Central memory CD4-positive, alpha-beta T cell (primary cell): ENCODE measurements at places on chromosomes 3 and 15.

- DNase-seq: no peak
Observed at GRCh38 chr15:95087253-95087609, 855.9 kb downstream of the MCTP2 start.

DNA sequence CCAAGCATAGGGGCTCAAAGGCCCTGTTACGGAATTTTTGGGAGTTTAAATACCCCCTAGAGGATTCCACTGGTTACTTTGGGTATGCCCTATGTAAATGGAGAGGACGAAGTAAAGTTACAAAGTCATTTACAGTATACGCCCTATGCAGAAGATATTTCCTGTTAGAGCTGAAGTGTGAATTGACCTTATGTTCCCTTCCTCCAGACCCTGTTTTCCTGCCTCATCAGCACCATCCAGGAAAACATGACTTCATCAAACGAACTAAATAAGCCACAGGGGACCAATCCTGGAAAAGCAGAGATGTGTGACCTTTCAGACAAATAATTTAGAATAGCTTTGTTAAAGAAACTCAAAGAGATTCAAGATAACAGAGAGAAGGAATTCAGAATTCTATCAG, 177.4 kb downstream of the SQOR start:
- DNase-seq: no peak

DNA sequence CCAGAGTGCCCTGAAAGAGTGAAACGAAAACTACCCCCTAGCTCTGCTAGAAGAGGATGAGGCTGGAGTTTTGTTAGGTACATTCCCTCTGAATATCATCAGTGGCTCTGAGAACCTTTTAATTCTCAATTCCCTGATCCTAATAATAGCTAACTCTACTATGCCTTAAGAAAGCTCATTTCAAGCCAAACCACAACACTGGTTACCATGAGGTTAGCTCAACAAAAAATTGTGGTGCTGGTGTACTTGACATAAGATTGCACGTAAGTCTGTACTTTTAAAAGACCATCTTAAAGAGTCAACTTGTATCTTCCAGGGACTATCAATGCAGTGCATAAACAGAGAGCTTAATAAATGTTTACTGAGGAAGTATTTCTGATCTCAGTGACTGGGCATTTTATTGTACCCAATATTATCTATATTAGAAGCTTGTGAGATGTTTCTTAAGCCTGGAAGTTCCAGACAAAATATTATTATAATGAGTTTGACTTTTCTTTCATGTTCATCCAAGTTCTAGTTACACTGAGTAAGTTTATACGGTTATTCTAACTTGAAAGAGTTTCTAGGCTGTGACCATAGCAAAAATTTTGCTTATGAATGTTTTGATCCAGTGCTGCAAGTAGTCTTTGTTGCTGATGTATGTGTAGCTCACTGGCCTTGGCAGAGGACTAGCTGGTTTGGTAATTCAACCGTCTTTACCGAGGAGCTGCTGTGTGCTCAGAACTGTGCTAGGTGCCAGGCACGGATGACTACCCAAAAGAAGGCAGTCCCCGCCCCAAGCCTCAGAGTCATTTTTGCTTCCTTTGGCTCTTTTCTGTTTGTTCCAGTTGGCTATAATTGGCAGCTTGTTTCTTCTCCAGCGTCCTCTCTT, 334.4 kb upstream of the TRIM42 start:
- no peak for DNase-seq

- DNase-seq: no peak
Observed at GRCh38 chr3:8423307-8423706, 78.3 kb upstream of the LMCD1 start.

GRCh38 chr3:78569804-78570203, 1198.0 kb downstream of the ROBO1 start:
- no peak for DNase-seq

DNA sequence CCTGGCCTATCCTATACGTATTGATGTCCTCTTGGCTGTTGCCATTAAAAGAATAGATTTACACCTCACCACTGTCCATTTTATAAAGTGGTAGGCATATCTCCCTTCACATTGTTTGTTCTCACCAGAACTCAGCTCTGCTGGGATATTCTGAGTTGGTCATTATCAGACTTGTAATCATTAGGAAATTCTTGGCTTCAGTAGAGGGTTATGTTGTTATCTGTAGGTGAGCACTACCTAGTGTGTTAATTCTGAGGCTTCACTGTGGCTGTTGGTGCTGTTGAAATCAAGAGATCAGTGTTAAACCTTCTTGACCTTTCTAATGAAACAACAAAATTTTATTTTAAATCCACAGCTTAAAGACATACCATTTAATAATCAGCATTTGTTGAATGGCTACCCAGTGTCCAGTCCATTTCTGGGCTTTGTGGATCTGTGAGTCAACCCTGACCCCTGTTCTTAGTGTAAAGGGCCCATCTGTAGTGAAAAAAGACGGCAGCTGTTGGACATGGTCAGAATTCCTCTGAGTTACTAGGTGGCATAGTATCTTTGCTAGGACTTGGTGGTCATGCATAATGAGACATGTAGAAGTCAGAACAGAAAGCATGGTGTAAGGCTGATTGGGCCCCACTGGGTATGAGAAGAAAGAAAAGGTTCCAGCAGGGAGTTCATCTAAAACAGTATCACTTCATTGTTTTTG, 32.9 kb upstream of the P4HTM start:
- no peak for DNase-seq

- DNase-seq: no peak
Observed at GRCh38 chr3:57681691-57682090, 11.2 kb downstream of the DENND6A start.

DNA sequence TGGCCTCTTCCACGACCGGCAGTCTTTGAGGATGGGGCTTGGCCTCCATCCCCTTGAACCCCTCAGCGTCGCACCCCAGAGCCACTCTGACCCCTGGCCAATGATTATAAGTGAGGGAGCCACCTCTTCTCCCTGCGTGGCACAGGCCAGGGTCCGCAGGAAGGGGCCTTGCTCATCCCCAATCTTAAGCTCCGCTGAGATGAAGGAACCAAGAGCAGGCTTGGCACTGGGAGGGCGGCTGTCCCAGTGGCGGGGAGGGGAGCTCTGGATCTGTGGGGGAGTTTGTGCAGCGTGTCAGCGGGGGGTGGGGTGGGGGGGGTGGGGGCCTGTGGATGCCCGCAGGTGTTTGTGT, 13.8 kb upstream of the ADPGK start:
- DNase-seq: no peak
